COR-L47 (cell line): ENCODE measurements at places on chromosomes 13 and 19.
A peak's percentile ranks its signal among the peaks of the same experiment; 100 is the strongest.

DNA sequence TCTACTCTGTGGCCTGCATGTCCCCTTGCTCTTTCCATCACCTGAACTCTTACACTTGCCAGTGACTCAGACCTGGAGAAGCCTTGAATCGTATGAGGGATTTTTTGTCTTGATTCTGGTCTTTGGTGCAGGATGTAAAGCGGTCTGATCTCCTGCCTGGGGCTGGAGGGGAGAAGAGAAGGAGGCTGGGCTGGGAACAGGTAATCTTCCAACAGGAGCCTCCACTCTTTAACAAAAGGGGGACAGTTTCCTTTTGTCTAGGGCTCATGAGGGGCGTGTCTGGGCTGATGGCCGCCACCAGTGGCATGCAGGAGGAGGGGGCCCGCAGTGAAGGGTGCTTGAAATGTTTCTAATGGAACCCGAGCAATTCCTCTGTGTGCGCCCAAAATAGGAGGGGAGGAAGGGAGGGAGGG, 24.7 kb downstream of the NFIX start:
- no peak for DNase-seq

- no peak for DNase-seq
These were observed 17.5 kb upstream of the EHD2 start for GRCh38 chr19:47695533-47696262.

DNA sequence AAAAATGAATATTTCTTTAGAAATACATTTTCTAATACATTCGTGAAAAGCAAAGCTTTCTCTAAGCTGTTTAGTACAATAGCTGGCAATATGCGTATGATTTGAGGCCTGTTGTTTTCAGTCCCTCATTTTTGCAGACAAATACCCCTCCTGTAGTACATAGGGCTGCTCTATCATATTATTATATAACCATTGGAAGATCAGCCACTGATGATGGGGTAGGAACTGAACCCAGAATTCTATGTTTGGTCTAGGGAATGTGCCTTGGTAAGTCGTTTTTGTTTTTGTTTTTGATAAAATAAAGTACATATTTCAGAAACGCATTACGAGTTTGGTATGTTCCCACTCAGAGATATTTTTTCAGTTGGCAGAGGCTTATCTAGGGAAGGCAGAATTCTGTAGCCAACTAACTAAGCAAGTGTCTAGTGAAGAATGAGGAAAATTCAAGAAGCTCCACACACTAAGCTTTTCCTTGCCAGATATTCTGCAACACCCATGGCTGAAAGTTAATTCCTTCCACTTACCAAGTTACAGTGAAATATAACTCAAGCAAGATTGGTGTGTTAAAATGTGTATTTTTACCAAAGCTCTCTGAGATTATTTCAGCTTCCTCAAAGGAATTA, 656.9 kb upstream of the MIR17HG start:
- no peak for DNase-seq

GRCh38 chr19:7450243-7451223, 38.3 kb downstream of the PEX11G start:
- DNase-seq: no peak

GRCh38 chr19:48812094-48812929, 1.5 kb upstream of the BCAT2 start:
- peak; percentile 94 for DNase-seq

DNA sequence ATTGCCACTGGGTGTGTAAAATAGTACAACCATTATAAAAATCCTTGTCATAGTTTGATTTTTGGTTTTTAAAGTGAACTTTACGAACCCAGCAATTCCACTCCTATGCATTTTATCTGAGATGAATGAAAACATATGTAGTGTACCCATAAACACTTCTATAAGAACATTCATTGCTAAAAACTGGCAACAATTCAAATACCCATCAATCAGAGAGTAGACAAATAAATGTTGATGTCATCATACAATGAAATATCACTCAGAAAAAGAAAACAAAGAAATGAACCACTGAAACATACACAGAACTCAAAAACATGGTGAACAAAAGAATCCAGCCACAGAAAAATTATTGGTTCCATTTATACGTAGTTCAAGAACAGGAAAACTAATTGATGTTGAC, 202.3 kb downstream of the ABCC4 start:
- DNase-seq: no peak

DNA sequence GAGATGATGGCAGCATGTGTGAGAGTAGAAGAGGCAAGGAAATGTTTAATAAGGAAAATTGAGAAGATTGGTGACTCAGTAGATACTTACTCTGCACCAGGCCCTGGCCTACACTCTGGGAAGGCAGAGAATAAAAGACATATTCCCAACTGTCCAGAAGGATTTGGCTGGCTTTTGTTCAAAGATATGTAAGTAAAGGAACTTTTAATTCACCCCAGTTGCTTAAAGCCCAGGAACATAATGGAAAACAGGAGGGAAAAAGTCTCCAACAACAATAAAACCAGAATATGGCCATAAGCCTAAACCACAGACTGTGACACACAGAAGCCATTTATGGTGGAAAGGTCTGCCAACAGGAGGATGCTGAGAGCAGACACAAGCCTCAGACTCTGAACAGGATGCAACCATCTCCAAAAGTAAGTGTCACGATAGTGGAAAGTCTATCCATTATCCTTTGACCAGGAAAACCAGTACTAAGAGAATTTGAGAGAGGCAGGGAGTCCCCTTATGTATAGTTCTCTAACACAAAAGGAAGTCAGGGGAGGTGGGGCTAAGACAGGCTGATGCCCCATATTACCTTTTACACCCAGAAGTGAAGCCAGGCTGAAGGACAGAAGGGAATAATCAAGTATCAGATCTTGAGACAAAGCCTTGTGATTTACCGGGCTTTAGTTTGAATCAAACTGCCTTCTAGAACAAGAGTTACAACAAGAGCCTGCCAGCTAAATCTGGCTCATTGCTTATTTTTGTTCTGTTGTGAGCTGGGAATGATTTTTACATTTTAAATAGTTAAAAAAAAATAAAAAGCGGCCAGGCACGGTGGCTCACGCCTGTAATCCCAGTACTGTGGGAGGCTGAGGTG, 169.5 kb upstream of the STARD13 start:
- no peak for DNase-seq

DNA sequence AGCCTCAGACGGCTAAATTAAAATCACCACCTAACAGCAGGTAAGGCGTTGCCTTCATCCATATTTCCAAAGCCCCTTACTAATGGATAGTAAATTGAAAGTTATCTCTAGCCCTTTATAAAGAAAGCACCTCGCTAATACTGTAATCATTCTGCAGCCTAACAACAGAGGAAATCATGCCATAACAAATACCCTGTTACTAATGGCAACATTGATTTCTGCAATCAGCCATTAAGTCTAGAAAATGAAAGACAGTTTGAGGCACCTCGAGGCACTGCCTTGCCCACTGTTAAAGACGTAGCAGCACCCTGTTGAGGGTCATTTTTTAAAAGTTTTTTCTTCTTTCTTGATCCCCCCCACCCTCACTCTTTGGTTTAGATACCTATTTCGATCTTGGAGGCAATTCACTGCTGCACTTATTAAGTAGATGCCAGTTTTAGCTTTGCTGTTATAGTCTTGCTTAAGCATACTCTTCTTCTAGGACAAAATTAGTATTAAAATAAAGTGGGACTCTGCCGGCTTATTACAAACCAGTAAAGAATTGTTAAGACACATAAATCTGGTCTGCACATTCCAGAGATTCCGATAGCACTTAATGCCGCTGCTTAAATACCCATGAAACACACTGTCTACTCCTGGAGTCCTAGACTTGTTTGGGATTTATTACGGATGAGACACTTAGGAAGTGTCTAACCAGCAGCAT, 74.8 kb downstream of the ZNF536 start:
- no peak for DNase-seq

DNA sequence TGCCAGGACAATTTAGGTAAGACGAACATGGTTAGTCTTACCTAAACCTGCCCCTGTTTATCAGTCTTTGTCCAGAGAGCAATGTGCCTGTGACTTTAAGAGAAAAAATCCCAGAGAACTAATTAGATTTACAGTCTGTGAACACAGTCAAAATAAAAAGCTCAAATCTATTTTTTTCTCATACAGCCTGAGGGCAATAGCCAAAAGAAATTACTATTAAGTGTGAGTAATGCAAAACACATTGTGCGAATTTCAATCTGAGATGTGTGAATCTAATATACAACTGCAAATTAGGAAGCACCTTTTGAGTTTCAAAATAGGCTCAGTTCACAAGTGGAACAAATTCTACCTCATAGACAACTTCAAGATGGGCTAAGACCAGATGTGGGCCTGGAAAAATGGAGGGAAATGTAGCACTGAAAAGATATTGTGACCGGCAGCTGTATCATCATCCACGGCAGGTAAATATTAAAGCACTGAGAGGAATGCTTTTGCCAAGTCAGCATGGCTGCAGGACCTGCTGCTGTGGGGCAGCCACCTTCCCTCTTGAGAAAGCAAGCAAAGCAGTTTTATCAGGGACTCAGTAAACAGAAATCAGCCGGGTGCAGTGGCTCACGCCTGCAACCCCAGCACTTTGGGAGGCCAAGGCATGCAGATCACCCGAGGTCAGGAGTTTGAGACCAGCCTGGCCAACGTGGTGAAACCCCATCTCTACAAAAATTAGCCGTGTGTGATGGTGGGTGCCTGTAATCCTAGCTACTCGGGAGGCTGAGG, 114.8 kb downstream of the KATNAL1 start:
- DNase-seq: no peak

GRCh38 chr19:13070425-13071140, 32.1 kb downstream of the LYL1 start:
- DNase-seq: no peak

- peak; percentile 44 for DNase-seq
These were observed 15.4 kb downstream of the RELB start for GRCh38 chr19:45016388-45017314.

GRCh38 chr13:60135344-60135743, 28.4 kb downstream of the DIAPH3 start:
- DNase-seq: no peak

DNA sequence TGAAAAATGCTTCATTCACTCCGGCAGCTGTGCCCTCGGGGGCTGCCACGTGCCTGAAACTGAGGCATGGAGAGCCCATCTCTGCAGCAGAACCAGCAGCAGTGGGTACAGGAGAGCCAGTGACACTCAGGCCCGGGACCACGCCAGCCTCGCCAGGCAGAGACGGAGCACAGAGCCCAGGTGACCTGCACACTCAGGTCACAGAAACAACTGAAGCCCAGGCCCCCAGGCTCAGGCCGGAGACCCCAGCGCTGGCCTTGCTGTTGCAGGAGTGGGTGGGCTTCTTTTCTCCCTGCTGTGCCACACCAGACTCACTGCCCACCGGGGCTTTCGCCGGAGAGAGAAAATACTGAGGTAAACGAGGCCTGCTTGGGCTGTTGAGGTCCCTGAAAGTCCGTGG, 117.3 kb downstream of the SOX1 start:
- DNase-seq: no peak

DNA sequence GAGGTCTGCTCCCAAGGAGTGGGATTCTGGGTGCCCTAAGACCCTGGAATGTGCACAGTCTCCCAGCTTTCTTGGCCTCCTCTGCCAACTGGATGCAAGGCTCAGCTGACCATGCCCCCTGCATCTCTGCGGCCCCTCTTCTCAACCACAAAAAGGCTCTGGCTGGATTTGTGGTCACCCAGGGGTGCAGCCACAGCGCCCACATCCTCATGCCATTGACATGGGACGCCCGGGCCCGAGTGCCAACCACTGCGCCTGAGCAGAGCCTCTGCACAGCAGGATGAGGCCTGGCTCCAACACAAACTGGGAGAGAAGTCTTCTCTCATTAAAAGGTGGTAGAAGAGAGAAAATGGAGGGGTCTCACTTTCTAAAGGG, 103.5 kb downstream of the FOXO1 start:
- no peak for DNase-seq

DNA sequence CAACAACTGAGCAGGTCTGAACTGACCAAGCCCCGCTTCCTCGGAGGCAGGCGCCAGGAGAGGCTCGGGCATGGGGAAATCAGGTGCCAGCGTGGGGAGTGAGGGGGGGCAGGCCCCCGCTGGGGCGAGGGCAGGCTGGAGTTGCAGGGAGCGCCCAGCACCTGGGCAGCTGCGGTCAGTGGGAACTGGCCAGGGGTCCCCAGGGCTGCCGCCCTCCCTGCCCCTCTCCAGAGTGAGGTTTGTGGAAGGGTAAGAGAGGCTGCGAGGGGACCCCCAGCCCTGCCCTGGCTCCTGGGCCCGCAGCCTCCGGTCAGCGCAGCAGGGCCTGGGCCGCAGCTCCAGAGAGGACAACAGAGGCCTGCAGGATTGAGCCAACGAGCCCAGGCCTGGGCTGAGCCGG, 32.5 kb downstream of the PIP5K1C start:
- DNase-seq: no peak

GRCh38 chr13:65378943-65379519, 1851.1 kb downstream of the PCDH9 start:
- DNase-seq: no peak

DNA sequence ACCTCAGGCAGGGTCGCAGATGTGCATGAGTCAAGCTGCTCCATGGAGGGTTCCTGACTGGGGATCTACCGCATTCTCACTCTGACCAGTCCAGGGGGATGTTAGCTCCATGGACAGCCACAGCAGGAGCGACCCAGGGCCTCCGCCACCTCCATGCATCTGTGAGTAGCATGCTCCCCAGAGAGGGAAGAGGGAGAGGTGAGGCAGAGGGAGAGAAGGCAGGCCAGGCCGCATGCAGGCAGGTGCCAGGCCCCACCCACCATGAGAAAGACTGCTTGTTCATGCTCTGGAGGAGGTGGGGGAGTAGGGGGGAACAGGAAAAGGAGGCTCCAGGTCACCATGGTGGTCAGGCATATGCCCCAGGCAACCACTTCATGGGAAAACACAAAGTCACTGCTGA, 20.3 kb downstream of the TUBA3C start:
- DNase-seq: no peak

- DNase-seq: no peak
These were observed 23.5 kb upstream of the LAIR1 start for GRCh38 chr19:54387991-54388801.

- no peak for DNase-seq
These were observed 5.7 kb downstream of the ZNF574 start for GRCh38 chr19:42081584-42082203.

DNA sequence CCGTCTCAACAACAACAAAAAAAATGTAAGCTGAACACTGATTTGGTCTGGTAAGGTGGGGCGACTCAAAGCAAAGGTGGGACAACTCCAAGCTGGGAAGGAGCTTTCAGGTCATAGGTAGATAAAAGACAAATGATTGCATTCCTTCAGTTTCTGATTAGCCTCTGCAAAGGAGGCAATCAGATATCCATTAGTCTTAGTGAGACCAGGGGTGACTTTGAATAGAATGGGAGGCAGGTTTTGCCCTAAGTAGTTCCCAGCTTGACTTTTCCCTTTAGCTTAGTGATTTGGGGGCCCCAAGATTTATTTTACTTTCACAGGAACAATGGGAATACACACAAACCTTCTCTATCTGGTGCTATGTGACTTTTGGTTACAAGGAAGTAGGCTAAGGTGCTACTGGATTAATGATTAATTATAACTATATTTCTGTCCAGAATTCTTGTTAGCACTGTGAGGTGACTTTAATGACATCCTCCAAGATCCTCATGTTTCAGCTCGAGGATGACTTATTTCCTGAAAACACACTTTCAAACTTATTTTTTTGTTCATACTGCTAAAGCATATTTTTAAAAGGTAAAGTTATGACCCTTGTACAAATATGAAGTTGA, 10.6 kb upstream of the MTRF1 start:
- no peak for DNase-seq
